ENCODE measurements at places on chromosomes 5 and 9.

DNA sequence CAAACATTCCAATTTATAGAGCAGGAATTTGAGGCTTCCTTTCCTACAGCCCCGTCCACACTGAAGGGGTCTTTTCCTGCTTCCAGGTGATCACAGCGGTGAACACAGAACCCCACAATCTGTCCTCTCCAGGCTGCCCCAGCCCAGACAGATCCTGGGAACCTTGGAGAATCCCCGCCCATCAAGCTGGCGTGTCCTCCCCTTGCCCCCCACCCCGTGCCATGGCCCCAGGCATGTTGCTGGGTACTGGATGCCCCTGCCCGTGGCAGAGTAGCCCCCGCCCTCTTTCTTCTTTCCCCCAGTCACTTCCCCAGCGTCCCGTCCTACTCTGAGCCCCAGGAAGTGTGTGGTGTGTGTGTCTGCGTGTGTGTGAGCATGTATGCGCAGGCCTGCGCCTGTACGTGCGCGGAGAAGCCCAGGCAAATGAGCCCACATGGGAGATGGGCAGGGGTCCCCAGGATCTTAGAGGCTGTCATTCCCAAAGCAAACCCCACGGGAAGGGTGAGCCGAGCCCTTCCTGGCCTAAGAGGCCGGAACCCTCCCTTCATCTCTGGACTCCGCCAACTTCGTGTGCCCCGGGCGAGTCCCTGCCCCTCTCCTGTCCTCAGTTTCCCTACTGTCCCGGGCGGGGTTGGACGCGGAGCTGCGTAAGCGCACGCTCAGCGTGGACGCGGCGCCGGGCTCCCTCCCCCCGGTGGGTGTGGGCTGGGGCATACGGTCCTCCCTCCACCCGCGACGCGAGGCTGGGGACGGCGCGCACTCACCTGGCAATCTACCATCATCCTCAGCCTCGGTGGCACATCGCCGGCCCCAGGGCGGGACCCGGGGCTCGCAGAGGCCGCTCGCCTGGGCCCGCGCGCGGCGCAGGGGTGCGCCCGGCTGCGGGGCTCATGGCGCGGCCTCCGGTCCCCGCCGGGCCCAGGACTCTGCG lies 15.2 kb downstream of the GBGT1 start:
- no peak for DNase-seq

GRCh38 chr9:81559197-81559596 lies 130.2 kb downstream of the TLE1 start:
- DNase-seq: no peak

- DNase-seq: no peak
Observed at GRCh38 chr5:57216714-57217113, 42.9 kb downstream of the GPBP1 start.

DNA sequence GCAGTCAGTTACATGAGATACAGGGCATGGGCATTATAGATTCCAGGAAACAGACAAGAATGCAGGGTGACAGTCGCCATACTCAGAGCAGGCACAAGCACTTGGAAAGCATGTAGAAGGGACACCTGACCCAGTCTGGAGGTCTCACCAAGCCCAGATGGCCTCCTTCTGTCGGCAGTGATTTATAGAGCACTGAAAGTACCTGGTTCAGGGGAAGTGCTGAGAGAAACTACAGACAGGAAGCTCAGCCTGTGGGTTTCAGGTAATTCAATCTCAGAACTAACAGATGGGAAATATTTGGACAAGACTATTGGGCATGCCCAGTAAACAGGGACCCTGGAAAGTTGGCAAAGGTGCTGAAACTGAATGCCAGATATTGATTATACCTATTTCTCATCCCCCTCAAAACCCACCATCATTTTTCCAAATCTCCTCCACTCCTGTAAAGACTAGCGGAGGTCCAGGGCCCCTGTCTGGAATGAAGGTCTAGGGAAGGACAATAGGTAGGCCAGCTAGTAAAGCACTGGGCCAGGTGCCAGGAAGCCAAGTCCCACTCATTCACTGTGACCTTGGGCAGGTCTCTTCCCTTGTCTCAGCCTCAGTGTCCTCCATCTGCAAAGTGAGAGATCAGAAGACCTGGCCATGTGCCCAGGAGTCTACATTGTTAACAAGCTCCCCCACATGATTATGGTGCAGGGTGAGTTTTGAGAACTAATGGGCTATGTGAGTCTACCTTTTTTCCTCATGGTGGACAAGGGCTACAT lies 26.9 kb downstream of the KLHL3 start:
- no peak for DNase-seq

- no peak for DNase-seq
Observed at GRCh38 chr5:33381243-33381642, 59.5 kb upstream of the TARS1 start.

GRCh38 chr5:59317023-59317773 lies 576.3 kb downstream of the PDE4D start:
- no peak for DNase-seq

DNA sequence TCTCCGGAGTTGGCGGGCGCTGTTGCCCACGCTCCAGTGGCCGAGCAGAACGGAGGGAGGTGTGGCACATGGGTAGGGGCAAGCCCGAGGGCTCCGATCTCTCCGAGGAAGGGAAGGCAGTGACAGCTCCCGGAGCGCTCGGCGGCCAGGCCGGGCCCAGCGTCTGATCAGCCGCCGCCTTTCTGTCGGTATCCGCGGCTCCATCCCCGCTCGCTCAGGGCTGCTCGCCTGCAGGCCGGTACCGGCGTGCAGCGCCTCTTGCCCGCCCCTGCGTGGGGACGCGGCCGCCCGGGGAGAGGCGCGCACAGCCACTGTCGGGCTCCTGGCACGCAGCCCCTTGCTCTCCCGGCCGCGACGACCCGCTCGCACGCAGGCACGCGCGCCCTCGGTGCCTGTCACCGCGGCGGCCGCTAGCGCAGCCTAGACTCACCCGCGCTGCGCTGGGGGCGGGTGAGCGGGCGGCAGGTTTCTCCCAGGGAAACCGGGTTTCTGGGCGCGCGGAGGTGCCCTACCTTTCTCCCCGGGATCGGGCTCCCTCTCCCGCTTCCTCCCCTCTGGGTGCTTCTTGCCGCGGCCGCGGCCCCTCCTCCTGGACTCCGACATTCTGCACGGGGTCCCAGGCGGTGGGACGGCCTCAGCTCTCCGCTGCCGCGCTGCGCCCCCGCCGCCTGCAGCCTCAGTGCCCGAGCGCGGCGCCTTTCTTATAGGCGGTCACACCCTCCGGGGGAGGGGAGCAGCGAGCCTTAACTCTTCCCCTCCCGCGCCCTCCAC lies 108.4 kb downstream of the PSD2 start:
- DNase-seq: no peak

DNA sequence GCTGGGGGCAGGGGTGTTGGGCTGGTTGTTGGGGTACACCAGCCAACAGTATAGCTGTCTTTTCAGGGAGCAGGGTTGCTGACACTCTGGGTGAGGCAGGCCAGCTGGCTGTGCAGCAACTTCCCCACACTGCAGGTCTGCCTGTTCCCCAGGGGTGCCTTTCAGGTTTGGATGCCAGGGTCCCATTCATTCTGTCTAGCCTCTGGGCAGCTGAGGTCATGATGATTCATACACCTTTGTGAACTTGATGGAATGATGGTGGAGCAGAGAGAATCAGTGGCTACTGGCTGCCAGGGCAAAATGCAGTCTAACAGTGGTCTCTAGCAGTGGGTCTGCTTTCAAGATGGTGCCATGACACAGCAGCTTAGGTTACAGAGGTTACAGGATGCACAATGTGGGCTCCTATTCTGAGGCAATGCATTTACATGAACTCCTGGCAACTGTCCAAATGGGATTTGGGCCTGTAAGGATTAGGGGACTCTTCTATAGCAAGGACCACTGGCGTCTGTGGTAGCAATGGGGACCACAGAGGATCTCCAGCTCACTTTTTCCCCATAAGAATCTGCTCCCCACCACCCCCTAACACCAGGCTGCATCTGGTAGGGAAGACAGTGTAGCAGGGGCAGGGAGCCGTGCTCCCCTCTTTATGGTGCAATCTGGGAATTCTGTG lies 103.7 kb downstream of the FEM1C start:
- no peak for DNase-seq

- DNase-seq: no peak
Observed at GRCh38 chr9:68626526-68626925, 78.5 kb upstream of the PIP5K1B start.

GRCh38 chr5:36721664-36722235 lies 115.3 kb downstream of the SLC1A3 start:
- no peak for DNase-seq

DNA sequence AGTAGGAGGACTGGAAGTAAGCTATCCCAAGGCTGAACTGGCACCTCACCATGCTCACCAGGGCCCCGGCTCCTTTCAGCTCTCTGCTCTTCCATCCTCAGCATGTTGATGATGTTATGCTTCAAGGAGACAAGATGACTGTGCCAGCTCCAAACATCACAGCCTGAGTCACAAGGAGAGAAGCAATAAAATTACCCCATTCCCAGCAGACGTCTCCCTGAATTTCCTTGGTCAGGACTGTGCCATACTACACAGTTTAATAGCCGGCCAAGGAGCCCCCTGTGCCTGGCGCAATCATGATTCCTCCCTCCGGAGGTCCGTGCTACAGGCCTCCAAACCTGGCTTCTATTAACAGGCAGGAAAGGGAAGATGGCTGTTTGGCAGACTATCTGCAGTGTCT lies 51.2 kb upstream of the ROR2 start:
- no peak for DNase-seq

DNA sequence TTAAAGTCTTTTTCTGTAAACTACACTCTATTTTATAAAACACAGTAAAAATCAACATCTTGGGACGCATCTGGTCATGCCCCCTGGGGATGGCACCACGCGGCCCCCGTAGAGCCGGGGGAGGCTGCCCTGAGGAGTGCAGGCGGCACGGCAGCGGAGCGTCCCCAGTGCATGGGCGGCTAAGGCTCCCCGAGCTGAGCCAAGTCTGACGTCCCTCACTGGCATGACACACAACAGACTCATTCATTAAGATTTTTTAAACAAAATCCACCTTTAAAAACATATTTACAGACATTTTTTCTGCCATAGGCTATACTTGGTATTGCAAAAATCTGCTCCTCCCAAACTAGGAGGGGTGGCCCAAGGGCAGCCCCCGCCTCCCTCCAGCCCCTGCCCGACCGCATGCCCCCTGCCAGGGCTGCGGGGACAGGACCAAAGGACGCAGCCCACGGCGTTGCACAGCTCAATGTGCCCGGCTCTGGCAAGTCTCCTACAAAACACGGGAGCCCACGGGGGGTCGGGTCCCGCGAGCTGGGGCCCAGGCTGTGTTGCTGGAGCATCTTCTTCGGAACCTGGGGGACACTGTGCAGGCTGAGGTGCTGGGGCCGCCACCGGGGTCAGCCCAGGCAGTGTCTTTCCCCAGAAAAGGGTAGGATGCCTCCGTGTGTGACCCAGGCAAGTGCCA lies 11.8 kb upstream of the SEC16A start:
- DNase-seq: no peak

GRCh38 chr5:122165559-122166078 lies 36.3 kb downstream of the ZNF474 start:
- DNase-seq: no peak

GRCh38 chr9:19999491-20000057 lies 210.7 kb upstream of the SLC24A2 start:
- DNase-seq: no peak

DNA sequence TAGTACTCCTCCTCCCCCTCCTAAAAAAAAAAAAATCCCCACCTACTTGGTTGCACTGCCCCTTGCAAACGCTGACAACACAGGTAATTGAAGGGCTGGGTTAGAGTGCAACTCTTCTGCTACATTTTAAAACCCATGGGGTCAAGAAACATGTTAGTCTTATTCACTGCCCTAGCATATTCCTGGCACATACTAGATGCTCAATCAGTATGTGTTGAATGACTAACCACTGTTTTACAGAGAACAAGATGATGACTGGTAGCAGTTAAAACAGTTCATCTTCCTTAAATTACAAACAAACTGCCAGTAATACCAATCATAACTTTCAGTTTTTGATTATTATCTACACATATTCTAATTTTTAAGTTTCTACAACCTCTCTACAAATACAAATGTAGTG lies 124.4 kb downstream of the NFIB start:
- no peak for DNase-seq

GRCh38 chr5:124755565-124755964 lies 9.1 kb upstream of the ZNF608 start:
- DNase-seq: no peak

DNA sequence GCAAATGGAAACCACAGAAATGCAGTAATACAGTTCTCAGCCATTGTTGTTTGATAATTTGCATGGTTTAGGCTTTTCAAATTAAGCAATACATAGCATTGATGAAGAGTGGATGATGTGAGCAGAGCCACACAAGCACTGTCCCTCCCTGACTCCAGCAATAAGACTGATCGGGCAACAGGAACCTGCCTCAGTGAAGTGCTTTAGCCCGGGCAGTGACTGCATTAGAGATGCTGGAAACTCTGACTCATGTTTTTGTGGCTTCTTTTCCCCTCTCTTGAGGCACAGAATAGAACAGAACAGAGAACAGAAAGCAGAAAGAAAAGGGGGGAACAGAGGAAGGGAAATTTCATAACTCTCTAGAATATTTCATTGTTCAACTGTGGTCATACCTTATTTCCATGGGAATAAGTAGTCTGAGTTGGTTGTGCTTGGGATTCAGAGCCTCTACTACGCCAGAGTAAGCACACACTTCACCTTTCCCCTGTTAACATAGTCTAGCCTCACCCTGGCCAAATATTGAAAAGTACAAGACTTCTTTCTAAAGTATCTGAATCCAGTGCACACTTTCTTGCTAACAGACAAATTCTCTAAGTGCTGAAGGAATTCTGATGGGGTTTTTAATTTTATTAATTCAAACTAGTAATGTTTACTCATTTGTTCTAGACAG lies 164.8 kb upstream of the VCAN start:
- no peak for DNase-seq

- DNase-seq: no peak
Observed at GRCh38 chr5:112333331-112333781, 85.7 kb downstream of the EPB41L4A start.

- no peak for DNase-seq
Observed at GRCh38 chr9:109857336-109857735, 77.3 kb downstream of the PALM2AKAP2 start.

DNA sequence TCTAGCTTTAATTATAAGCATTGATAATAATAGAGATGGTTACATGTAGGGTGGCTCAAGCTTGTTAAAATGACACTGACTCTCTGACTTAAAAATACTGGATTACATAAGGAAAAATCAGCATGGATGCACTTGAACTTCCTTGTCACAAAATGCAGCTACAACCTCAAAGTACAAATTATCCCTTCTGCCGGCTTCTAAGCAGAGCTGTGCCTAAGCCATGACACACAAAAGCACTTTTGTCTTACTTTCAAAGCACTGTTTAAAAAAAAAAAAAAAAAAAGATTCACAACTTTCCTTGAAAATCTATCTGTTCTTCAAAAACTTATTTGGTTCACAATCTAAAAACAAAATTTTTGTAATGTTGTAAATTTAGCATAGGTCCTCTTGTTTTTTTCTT lies 36.4 kb upstream of the ZFAND5 start:
- no peak for DNase-seq

DNA sequence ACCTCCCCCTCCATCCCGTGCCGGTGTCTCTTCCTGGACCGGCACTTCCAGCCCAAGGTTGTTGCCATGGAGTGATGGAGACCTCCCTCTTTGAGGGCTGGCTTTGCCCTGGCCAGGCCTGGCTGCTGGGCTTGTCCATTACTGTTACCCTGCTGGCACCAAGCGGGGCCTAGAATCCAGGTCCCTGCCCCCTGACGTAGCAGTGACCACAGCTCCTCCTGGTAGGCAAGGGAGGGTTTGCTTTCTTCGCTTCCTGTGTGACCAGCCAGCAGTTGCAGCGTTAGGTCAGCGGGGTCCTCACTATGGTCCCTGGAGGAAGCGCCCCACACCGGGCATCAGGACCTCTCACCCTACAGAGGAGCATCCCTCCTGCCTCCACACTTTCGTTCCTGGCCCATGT lies 146.7 kb upstream of the COL5A1 start:
- DNase-seq: no peak

GRCh38 chr9:71119746-71120145 lies 1.7 kb downstream of the TRPM3 start:
- DNase-seq: no peak

GRCh38 chr9:137358126-137358525 lies 56.1 kb upstream of the NRARP start:
- no peak for DNase-seq
